ENCODE measurements at places on chromosomes 6 and 20.

DNA sequence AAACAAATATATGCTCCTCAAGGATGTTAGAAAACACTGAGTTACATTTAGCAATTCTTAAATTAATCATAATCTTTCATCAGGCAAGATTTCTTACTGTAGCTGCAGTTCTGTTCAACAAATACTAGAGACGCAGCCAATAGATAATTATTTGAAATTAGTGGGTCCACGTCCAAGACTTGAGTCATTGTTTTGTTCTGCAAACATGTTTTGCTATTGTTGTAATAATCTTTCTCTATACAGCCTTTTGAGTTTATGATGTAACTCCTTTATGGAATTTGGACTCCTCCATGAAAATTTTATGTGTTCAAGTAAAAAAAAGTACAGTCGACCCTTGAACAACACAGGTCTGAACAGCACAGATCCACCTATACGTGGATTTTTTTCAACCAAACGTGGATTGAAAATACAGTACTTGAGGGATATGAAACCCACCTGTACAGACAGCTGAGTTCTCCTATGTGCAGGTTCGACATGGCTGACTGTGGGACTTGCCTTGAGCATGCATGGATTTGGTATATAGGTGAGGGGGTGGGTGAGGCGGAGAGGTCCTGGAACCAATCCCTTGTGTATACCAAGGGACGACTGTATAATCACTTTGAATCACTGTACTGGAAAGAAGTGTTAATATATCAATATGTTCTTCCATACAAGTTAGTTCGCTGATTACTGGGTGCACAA, 41.3 kb upstream of the SLC22A16 start:
- DNase-seq: no peak

GRCh38 chr6:138785980-138786379, 9.9 kb upstream of the ECT2L start:
- DNase-seq: no peak

GRCh38 chr6:135983718-135984343, 132.3 kb downstream of the PDE7B start:
- DNase-seq: no peak

- DNase-seq: no peak
Measured at GRCh38 chr6:52514514-52514913, 62.3 kb downstream of the TRAM2 start.

- DNase-seq: no peak
Measured at GRCh38 chr6:168238159-168238909, 81.2 kb downstream of the DACT2 start.

Data from hematopoietic multipotent progenitor cell treated with erythropoietin and hydrocortisone succinate and interleukin-3 and kit ligand, for 15 days (in vitro differentiated cells).